Cerebellum (tissue), 4 donors: ENCODE measurements at places on chromosomes 1 and 21.

DNA sequence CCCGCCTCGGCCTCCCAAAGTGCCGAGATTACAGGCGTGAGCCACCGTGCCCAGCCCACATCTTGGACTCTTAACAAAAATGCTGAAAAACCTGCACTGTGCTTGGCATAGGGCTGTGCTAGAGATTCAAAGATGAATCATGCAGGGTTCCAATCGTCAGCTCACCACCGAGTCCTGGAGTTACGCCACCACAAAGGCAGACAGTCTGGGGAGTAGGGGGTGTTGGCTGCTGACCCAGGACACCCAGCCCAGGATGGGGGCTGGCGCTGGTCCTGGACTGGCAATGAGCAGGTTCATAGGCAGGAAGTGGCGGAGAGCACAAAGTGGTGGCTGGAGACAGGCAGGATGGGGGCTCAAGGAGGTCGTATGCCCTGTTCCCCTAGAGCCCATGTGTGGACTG is 16.0 kb downstream of the PSRC1 start:
- no peak for DNase-seq

GRCh38 chr21:42527489-42528158 is 14.0 kb downstream of the SLC37A1 start:
- DNase-seq, result no peak

DNA sequence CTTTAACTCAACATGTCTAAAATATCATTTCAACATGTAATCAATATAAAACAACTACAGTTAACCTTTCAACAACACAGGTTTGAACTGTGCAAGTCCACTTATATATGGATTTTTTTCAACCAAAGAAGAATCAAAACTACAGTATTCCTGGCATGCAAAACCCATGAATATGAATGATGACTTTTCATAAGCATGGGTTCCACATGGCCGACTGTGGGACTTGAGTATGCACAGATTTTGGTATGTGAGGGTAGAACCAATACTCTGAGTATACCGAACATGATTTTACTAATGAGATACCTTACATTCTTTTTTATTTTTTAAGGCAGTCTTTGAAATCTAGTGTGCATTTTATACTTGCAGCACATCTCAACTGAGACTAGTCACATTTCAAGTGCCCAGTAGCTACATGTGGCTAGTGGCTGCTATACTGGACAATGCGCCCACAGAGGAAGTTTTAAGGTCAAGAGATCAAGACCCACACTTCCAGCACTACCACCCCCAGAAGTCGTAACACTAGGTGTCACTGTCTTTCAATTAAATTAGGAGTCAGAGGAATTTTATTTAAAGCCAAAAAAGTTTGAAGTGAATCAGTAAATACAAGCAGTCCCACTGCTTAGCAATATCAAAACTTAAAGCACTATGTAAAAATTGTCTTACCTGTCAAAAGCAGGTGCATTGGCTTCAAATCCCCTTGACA is 40.0 kb downstream of the SYNJ1 start:
- no peak for DNase-seq

DNA sequence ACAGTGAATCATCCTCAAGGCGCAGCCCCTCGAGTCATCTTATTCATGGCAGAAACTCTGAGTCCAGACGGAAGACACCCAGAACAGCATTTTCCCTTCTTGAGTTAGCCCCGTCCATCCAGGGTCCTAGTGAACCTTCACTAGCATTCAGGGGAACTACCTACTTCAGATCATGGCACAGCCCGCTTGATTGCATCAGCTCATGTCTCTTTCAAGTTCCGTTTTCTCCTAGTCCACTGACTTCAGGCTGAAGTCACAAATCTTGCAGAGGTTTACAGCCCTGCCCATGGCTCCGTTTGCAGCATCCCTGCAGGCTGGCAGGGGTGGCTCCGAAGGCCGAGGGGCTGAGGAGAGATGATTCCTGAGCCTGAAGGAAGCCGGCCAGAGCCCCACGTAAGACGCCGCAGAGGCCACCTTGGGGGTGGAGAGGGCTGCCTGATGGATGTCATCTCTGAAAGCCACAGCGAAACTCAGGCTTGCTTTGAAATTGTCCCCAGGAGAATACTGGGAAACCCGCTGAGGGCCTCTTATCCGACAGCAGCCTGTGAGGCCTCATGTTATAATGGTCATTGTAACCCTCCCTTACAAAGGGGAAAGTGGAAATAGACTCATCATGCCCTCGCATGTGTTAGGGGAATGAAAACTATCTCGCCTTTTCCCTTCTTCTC is 310.2 kb upstream of the AJAP1 start:
- DNase-seq, result no peak

GRCh38 chr1:156097499-156098178 is 15.4 kb upstream of the MEX3A start:
- no peak for DNase-seq

- DNase-seq, result no peak
Observed at GRCh38 chr1:183630748-183631147, 4.8 kb downstream of the ARPC5 start.

DNA sequence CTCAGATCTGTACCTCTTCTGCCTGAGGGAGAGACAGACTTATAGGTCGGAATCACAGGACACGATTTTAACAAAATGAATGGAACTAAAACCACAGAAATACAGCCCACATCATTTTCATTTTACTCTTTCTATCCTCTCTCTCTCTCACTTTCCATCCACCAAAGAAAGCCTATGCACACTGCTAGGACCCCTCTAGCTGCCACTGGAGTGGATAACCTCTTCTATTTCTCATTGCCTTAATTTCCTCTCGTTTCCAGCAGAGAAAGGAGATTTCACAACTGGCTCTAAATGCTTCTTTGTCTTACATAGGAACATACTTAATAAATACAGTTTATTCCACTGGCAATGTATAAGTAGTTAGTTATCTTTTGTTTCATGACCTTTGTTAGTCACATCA is 867.8 kb upstream of the ADGRL4 start:
- no peak for DNase-seq

GRCh38 chr21:41164981-41165655 is 2.8 kb upstream of the BACE2 start:
- DNase-seq, result no peak

DNA sequence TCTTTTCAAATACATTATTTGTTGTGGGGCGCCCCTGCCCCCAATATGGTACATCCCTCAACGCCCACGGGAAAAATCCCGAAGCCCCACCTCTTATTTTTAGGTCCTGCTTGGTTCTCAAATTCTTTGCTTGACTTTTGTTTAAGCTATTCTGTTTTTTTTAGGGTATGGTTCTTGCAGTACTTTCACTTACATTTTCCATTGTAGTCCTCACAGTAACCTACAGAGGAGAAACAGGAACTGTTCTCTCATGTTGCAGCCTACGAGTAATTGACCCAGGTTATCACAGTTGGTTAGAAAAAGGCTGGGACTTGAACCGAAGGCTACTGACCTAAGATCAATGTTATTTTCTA is 697 bp upstream of the C21orf91 start:
- DNase-seq, result peak; percentile 2

- no peak for DNase-seq
Observed at GRCh38 chr21:46334351-46335140, 10.6 kb downstream of the PCNT start.

- no peak for DNase-seq
Observed at GRCh38 chr1:229689904-229690303, 63.9 kb downstream of the URB2 start.

GRCh38 chr1:226568975-226569741 is 20.6 kb downstream of the STUM start:
- no peak for DNase-seq

GRCh38 chr1:33433509-33434362 is 2.8 kb upstream of the PHC2 start:
- DNase-seq, result no peak

DNA sequence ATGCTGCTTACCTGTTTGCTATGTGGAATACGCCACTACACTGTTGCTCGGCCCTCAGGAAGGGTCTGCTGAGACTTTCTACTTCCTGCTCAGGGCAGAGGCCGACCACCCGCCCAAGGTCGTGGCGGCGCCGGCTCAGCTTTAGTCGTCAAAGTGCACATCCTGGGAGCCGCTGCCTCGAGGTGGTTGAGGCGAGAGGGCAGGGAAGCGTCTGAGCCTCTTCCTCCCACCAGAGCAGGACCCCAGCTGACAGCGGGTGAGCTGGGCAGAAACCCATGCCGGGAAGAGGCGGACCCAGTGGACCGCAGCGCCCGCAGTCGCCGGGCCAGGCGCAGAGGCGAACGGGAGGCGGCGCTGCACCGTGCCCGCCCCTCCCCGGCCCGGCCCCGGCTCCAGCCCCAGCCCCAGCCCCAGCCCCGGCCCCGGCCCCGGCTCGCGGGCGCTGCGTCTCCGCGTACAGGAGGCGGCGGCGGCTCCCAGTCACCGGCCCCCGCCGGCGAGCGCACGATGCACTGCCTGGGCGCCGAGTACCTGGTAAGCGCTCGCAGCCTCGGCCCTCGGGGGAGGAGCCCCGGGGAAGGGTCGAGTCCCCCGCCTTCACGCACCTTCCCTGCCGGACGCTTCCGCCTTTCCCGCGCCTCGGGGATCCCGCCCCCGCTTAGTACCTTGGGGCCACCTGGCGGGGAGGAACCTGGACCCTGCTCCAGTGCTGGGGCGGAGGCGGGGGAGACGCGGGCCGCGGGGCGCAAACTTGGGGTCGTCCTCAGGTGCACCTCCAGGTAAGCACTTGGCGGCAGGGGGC is at the start of gene SLC44A3:
Gene SLC44A3, plus strand, starts transcription at position 413 of the 802 bp plus-strand sequence. Its CDS starts 95 bp downstream, at position 508.
- peak; percentile 53 for DNase-seq

GRCh38 chr1:119001181-119002027 is 13.3 kb upstream of the TBX15 start:
- DNase-seq, result no peak

GRCh38 chr1:25743164-25744139 is 56.5 kb upstream of the SELENON start:
- DNase-seq, result peak; percentile 35

- no peak for DNase-seq
Observed at GRCh38 chr1:94332516-94332915, 85.7 kb upstream of the ABCD3 start.

- no peak for DNase-seq
Observed at GRCh38 chr1:29267321-29268070, 31.2 kb downstream of the PTPRU start.

- DNase-seq, result no peak
Observed at GRCh38 chr1:87044840-87045239, 130.4 kb downstream of the HS2ST1 start.

DNA sequence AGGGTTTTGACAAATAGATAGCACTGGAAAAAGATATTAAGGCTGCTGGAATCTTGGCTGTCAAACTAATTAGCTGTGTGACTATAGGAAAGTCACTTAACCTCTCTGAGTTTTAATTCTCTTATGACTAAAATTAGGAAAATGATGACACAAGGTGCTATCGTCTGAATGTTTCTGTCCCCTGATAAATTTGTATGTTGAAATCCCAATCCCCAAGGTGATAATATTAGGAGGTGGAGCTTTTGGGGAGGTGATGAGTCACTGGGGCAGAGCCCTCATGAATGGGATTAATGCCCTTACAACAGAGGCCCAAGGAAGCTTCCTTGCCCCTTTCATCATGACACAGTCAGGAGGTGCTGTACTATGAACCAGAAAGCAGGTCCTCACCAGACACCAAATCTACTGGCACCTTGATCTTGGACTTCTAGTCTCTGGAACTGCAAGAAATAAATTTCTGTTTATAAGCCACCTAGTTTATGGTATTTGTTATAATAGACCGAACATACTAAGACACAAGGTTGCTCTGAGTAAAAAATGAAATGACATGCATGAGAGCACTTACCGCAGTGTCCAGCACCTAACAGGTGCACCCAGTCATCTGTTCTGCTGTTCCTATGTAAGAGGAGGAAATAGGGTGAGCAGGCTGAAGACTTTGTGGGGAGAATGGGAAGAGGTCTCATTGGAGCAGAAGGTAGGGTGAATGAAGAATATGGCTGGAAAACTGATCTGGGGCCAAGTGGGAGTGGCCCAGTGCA is 26.3 kb upstream of the DISP1 start:
- DNase-seq, result no peak

- DNase-seq, result peak; percentile 29
Observed at GRCh38 chr1:7539769-7540175, 231.3 kb upstream of the VAMP3 start.

DNA sequence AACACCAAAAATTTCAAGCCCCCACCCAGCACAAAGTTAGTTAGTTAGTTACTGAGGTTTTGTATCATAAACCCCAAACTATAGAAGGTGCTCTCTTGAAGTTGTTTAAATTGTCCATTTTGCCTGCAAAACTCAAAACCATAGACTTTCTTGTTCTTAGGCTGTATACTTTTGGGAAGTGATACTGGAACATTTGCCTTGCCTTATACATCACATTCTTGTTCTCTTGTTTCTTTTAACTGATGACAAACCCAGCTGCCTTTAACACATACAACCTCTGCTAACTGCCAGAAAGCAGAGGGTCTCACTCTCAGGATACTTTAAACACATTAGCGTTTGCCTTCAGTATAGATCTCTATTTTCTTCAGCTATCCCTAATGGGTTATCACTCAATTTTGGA is 570.5 kb downstream of the MRPL39 start:
- DNase-seq, result no peak

GRCh38 chr1:55957276-55957675 is 622.1 kb downstream of the PLPP3 start:
- no peak for DNase-seq

DNA sequence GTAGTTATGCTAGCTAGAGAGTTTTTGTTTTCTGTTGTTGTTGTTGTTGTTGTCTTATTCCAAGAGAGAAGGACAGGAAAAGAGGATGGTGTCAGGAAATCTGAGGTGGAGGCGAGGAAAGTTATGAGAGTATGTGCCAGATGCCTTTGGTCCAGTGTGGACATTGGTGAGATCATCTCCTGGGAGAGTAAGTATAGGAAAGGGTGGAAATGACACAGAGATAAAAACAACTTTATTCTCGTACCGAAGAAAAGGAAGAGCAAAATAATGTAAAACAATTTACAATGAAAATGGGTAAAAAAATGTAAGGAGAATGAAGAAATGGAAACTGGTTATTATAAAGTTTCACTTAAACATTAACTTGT is 97.4 kb upstream of the ADGRL2 start:
- DNase-seq, result no peak

DNA sequence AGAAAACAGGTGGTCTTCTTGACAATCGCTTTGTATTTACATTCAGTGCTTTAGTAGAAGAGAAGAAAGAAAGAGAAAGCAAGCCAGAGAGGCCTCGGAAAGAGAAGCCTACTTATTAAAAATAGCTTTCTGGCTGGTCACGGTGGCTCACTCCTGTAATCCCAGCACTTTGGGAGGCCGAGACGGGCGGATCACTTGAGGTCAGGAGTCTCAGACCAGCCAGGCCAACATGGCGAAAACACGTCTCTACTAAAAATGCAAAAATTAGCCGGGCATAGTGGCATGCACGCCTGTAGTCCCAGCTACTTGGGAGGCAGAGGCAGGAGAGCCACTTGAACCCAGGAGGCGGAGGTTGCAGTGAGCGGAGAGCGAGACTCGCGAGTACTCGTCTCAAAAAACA is 1.8 kb upstream of the SLC19A2 start:
- no peak for DNase-seq

- DNase-seq, result no peak
Observed at GRCh38 chr1:193157360-193157759, 29.1 kb downstream of the B3GALT2 start.

DNA sequence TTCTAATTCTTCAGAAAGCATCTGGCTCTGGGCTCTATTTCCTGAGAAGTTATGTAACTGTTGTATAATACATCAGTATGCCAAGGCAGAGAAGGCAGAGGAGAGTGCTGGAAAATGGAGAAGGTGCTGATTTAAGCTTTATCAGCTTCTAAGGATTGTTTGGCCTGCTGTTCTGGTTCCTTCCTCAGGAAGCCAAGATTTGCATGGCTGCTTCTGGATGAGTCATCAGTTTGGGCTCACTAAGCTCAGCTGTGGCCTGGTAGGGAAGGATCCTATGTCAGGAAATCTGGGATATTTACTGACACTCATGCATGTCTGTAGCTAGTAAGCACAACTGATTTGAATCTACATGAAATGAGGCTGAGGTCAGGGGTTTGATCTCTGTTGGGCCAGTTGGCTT is 73.2 kb upstream of the ADGRL4 start:
- DNase-seq, result no peak
